Memory B cell (primary cell): ENCODE measurements at places on chromosomes 2 and 18.

DNA sequence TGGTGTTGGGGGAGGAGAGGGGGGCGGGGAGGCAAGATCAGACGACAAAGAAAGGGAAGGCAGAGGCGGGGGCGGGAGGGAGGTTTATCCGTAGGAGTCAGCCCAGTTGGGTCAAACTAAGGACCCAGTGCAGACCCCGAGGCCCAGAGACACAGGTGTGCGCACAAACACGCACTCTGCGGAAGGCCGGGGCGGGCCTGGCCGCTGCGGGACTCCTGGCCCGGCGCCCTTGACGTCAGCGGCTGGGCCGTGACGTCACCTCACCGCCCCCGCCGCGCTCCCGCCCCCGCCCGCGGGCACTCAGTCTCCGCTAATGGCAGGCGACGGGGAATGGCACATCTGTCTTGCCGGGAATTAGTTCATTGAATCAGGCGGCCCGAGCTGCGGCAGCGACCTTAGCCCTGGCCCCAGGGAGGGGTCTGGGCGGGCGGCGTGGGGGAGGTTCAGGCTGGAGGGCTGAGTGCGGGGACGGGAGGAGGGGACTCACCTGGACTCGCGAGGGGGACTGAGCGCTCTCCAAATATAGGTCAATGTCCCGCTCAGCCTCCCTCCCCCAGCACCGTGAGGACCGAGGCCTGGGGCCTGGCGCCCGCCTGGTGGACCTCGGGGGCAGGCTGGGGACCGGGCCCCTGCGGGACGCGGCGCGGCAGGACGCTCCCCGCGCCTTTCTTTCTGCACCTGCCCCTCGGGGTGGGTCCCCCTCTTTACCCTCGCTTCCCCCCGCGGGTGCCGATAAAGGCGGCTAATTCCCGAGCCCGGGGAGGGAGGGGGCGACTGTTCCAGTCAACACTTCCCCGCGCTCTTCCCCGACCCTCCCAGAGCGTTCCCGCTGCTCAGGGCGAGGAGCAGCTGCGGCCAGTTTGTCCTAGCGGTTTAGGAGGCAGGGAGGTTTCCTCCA lies 15.5 kb upstream of the ECEL1 start:
- no peaks in the 10 kb centered on the region for H3K36me3 ChIP-seq
- H3K27ac ChIP-seq, result peak overlapping the region; percentile 61
- peaks cover 27% of the 10 kb centered on the region for H3K27me3 ChIP-seq
- H3K4me1 ChIP-seq, result peaks cover 7% of the 10 kb centered on the region
- DNase-seq, result peak; percentile 44
- H3K4me3 ChIP-seq, result peak overlapping the region; percentile 50

- H3K4me3 ChIP-seq, result peak overlapping the region; percentile 43
- peaks cover 3% of the 10 kb centered on the region for H3K4me1 ChIP-seq
- no peak for DNase-seq
- H3K27ac ChIP-seq, result no peak overlapping the region
- no peaks in the 10 kb centered on the region for H3K36me3 ChIP-seq
- peaks cover 1% of the 10 kb centered on the region for H3K27me3 ChIP-seq
Observed at GRCh38 chr2:141207036-141207385, 923.8 kb downstream of the LRP1B start.

DNA sequence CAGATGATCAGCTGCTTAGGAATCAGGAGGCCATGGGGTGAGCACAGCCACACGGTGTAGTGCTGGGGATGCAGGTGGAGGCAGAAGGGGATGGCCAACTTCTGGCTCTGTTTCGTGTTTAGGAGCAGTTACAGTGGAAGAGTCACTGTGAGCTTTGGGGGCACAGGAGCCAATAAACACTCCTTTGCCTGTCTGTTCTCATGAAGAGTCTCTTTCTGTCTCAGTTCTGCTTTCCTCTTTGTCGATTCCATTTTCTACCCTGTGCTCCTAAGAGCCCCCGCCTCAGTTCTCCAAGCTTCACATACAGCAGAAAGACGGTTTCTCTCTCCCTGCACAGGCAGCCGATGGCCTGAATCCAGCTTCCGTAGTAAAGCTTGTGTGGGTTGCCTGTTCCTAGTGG lies 21.0 kb upstream of the RRM2 start:
- no peak overlapping the region for H3K27ac ChIP-seq
- DNase-seq, result no peak
- peaks cover 3% of the 10 kb centered on the region for H3K27me3 ChIP-seq
- peaks cover 10% of the 10 kb centered on the region for H3K4me1 ChIP-seq
- no peaks in the 10 kb centered on the region for H3K36me3 ChIP-seq

- no peak for DNase-seq
- no peaks in the 10 kb centered on the region for H3K27me3 ChIP-seq
- H3K36me3 ChIP-seq, result no peaks in the 10 kb centered on the region
- H3K4me3 ChIP-seq, result no peak overlapping the region
- H3K27ac ChIP-seq, result no peak overlapping the region
Observed at GRCh38 chr2:166341426-166341825, 34.3 kb downstream of the SCN9A start.

DNA sequence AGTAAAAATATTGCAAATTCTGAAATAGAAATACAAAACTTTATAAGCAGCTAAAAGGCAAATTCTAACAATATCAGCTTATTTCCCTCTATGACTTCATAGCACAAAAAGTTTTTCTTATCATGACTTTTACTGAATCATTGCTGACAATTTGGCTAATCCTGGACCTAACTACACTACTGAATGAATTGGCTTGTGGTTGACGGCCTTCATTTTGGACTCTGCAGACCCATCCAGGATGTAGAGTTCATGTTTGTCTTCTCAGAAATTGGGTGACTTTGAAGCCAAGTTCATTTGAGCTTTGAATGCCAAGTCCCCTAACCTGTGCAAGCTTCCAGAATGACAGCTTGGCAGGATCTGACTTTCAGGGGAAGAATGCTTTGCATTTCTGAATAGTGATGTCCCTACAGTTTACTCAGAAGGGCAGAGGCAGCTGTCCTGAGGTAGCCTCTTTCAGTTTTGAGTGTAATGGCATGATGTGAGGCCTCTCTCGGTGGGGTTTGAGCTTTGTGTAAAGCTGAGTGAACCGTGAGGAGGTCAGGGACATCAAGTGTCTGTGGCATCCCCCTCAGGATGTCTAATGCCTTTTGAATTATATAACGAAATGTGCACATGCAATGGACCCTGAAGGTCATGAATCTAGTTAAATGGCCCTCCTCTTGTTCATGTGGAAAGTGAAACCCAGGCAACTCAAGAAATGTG lies 48.0 kb downstream of the EFEMP1 start:
- peaks cover 7% of the 10 kb centered on the region for H3K4me1 ChIP-seq
- no peaks in the 10 kb centered on the region for H3K36me3 ChIP-seq
- H3K27ac ChIP-seq, result no peak overlapping the region
- DNase-seq, result no peak
- H3K27me3 ChIP-seq, result no peaks in the 10 kb centered on the region
